ENCODE measurements at places on chromosomes 5 and 9.

DNA sequence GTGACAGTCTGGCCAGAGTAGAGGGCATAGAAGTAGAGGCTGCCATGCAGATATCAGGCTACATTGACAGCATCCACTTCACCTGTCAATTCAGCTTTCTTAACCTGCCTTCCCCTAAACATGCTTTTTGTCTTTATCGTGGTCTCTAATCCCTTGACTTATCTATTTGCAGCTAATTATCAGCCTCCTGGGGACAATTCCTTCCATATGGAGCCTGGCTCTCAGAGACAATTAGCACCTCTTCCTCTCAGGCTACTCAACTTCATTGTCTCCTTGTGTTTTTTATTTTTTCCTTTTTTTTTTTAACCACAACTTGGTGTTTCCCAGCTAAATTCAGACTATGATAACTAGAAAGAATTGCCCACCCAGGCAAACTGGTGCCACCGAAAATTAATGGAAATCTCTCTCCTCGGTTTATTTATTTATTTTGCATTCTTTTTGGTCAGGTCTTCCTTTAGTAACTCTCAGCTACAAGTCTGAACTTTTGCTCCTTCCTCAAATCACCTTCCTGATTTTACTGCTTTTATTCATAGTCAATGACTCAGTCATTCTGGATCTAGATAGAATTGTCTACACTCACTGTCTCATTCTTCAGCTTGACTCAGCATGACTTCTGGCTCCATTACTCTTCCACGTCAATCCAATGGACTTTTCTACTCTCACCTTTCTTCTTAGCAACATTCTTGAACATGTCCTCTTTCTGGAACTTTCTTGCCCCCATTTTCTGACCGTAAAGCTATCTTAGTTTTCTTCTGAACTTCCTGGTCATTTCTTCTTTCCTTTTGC, 63.0 kb upstream of the BASP1 start:
- DNase-seq, result no peak

DNA sequence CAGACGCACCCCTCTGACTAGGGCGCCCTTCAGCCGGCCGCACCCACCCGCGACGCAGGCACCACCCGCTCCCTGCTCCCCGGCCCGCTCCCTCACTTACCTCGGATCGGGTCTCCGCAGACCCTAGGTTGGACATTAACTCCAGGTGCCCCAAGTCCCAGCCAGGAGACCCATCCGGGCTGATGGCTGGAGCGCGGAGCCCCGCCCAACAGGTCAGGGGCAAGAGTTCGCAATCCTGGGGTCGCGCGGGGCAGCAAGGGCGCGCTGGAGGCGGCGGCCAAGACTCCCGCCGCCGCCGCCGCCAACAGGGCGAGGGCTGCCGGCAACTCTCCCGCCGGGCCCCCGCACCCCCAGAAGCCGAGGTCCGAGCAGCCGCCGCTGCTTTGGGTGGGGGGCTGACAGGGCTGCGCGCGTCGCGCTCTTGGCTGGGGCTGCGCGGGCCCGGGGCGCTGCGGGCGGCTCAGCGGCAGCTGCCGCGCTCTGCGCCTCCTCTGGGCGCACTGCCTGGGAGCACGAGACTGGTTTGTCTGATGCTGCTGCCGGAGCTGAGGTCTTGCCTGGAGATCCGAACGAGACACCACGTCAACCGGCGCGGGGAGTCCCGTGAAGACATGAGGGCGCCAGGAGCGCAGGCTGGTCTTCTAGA, at the start of gene GDNF:
TSS of gene GDNF (minus strand) at position 635 of the 646 bp plus-strand sequence. CDS start 5,245 bp downstream, outside the sequence.
- no peak for DNase-seq

DNA sequence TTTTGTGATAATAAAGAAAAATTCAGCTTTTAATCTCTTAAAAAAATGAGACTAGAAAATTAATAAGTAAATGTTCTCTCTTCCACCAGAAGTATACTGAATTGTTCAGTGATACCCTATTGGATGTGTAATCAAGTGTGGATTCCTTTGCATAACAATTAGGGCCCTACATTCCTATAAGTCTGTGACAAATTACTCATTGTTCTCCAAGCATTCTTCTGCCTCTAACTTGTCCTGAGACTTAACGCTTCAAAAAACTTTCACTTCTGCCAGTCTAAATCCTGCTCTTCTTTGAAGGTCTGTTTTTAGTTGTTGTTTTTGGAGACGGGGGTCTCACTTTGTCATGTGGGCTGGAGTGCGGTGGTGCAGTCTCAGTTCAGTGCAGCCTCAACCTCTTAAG, 9.2 kb upstream of the DDX46 start:
- no peak for DNase-seq

- no peak for DNase-seq
Observed at GRCh38 chr9:105389796-105390195, 58.0 kb upstream of the FSD1L start.

DNA sequence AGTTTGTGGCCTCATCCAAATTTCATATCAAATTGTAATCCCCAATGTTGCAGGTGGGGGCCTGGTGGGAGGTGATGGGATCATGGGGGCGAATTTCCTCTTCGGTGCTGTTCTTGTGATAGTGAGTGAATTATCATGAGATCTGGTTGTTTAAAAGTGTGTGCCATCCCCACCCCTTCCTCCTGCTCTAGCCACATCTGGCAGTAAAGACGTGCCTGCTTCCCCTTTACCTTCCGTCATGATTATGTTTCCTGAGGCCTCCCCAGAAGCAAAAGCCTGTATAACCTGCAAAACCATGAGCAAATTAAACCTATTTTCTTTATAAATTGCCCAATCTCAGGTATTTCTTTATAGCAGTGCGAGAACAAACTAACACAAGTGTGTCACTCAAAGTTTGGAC, 71.0 kb upstream of the MOCS2 start:
- no peak for DNase-seq

DNA sequence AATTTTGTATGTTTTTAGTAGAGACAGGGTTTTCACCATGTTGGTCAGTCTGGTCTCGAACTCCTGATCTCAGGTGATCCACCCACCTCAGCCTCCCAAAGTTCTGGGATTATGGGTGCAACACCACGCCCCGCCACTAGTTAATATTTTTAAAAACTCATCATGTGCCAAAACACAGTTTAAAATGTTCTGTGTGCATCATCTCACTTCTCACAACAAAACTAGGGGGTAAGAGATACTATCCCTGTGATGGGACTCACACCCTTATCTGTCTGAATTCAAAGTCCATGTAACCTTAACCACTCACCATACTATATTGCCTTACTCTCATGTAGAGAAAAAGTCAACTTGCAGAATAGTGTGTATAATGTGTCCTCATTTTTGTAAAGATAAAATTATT, 2.6 kb downstream of the PKD2L2 start:
- DNase-seq, result no peak

- DNase-seq, result no peak
Observed at GRCh38 chr9:123745451-123745850, 184.5 kb downstream of the DENND1A start.

DNA sequence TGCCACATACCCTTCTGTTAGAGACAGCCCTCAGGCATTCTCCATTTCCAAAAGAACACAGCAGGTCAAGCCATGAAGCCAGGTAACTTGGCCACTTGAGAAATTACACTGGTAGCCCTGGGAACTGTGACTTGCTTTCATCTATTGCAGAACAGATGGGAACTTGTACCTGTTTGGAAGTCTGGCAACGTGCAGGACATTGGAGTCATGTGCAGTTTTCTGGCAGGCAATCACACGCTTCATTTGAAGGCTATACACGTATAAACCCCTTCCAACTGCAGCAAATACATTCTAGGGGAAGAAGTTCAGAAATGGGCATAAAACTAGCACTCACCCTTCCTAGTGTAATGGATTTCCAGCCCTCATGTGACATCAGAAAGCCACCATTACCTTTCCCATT, 54.0 kb downstream of the WDR41 start:
- DNase-seq, result no peak

GRCh38 chr5:17766031-17766430, 131.8 kb downstream of the TAF11L14 start:
- DNase-seq, result no peak

GRCh38 chr5:170854566-170854965, 7.3 kb upstream of the RANBP17 start:
- no peak for DNase-seq

DNA sequence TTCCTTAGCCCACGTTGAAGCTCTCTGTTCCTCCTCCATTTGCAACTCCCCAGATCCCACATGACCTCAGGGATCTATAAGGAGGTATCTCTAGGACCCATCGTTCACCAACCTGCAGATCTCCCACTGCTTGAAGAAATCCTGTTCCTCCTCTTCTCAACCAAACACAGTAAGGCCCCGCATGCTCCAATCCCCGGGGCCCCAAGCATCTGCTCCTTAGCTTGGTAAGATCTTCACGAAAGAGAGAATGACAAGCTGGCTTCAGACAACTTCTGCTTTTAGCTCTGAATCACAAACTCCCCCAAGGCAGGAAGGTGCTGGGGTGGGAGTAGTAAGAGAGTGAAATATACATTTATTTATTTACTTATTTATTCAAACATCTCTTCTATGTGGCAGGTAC, 33.0 kb upstream of the ARHGAP26 start:
- DNase-seq, result no peak

DNA sequence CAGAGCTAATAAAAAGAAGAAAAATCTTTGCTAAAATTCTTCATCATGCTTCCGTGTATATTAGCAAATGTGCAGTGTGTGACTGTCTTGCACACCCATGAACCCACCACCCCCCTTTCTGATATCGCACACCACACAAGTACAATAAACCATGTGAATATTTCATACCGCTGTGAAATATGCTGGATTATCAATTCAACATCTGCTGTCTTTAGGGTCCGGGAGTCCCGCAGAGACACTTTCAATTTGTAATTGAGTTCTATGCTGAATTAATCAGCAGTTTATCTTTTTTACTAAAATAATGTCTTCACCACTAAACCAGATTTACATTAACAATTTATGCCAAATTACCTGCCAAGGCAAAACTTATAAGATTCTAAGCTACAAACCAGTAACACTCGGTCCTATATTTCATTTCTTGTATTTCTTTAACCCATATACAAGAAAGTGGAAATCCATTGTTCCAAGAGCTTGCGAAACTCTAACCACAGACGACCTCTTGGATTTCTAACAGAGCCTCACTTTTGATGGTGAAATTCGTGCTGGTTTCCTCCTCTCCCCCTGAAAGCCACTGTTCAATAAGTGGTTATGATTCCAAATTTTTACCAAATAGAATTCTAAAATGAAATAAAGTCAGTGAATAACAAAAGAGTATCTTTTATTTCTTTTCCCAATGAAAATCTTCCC, 44.2 kb downstream of the PSMB7 start:
- DNase-seq, result no peak

- no peak for DNase-seq
Observed at GRCh38 chr5:127373858-127374491, 83.4 kb downstream of the MEGF10 start.

GRCh38 chr5:57232293-57233033, 58.6 kb downstream of the GPBP1 start:
- no peak for DNase-seq

- no peak for DNase-seq
Observed at GRCh38 chr5:137752905-137753690, 1.1 kb downstream of the HNRNPA0 start.

- no peak for DNase-seq
Observed at GRCh38 chr5:57171816-57172465, 1.9 kb upstream of the GPBP1 start.

All from fibroblast of the conjunctiva (primary cell).